ENCODE measurements at places on chromosomes 16 and 17.

DNA sequence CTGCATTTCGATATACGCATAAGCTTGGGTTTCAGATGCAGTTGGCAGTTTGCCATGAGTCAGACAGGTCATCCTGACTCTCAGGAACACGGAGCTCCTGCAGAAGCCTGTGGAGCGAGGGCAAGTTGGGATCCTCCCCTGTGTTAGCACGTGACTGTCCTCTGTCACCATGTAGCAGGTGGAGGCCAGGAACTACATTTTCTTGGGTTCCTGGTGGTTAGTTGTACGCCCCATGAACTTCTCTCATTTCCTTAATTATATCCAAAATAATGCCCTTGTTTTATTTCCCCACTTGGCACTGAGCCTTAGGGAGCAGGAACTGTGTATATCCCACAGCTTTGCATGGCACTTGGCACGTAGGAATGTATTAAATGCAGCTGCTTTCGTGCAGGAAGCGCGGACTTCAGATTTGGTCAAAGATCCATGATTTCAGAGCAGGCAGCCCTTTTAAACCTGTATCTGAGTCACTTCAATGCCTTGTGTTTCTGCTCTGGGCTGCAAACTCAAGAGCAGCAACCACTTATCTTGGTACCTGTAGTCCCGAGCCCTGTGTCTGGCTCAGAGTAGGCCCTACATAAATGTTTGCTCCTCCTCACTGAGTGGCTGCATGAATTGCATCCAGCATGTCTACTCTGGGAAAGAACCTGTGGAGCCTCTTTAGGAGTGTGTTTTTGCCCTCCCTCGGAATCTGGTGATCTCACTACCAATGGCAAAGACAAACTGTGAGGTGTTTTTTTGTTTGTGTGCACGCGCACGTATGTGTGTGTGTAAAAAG, 428.4 kb downstream of the MAF start:
- no peak for DNase-seq

DNA sequence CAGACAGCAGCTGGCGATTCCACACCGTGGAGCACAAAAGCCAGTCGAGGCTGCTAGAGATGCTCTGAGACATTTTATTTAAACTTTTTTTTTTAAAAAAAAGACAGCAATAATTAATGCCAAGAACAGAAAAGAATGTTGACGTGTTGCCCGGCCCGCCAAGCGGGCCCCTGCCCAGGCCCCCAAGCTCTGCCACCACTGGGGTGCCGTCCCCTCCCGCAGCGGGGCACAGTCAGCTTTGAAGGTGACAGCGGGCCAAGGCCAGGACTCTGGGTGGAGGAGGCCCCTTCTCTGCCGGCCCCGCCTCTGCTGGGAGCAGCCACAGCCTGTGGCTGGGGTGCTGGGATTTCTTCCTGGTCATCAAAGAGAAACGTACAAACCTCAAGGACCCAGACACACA, 9.8 kb downstream of the RNF166 start:
- no peak for DNase-seq

- no peak for DNase-seq
Observed at GRCh38 chr17:72126575-72127486, 6.0 kb downstream of the SOX9 start.

DNA sequence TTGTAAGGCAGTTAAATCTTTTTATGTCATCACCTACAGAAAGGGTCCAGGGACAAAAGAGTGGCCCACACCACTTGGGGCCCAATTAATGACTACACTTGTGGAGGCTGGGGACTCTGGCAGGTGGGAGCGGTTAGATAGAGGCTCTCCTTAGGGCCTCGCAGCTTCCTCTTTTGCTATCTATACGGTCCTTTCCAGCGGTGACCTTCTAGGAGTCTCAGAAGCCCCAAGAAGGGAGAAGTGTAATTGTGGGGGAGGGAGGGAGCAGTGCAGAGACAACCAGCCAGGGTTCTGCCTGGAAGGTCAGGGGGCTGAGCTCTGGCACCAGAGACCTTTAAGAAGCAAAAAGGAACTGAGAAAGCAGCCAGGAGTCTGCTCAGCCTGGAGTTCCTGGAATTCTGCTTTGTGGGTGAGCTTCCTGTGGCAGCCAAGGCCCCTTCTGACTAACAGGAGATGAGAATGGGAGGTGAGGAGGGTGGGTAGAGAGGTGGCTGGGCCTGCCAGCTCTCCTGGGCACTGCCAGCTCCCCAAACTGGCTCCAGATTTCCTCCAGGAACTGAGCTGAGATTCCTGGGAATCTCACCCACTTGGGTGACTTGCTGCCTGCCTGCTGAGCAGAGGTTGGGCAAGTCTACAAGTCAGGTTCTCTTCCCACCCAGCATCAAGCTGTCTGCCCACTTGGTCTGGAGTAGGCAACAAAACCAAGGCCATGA, 16.3 kb upstream of the MAP3K14 start:
- DNase-seq = no peak

DNA sequence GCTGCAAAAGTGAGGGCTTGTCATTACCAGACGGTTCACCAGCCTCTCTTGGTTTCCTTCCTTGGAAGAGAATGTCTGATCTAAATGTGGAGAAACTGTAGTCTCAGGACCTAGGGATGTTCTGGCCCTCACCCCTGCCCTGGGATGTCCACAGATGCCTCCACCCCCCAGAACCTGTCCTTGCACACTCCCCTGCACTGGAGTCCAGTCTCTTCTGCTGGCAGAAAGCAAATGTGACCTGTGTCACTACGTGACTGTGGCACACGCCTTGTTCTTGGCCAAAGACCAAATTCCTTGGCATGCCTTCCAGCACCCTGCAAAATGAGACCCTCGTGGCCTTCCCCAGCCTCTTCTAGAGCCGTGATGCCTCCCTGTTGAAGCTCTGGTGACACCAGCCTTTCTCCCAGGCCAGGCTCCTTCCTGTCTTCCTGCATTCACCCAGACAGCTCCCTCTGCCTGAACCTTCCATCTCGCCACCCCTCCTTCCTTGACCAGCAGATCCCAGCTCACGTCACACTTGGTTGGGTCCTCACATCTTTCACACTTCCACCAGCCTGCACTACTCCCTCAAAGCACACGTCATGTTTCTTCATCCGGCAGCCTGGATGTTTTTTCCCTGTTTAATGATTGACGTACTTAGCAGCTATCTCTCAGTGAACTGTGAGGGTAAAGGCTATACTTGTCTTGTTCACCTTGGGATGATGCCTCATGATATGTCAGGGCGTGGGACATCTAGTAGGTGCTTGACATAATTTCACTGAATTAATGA, 4.3 kb downstream of the ZNF768 start:
- DNase-seq = no peak
